ENCODE measurements at places on chromosomes 5 and 9. TPM values are rescaled to one million over a fixed set of nuclear protein-coding genes. Genes with fewer than 3 reads are reported as not detected.

GRCh38 chr5:110545716-110546115 is 180.8 kb downstream of the TMEM232 start:
- DNase-seq: no peak
- H3K27me3 ChIP-seq: no peaks in the 10 kb centered on the region
- H3K4me3 ChIP-seq: no peak overlapping the region
- no peak overlapping the region for H3K27ac ChIP-seq
- no peaks in the 10 kb centered on the region for H3K36me3 ChIP-seq
- no peaks in the 10 kb centered on the region for H3K4me1 ChIP-seq

DNA sequence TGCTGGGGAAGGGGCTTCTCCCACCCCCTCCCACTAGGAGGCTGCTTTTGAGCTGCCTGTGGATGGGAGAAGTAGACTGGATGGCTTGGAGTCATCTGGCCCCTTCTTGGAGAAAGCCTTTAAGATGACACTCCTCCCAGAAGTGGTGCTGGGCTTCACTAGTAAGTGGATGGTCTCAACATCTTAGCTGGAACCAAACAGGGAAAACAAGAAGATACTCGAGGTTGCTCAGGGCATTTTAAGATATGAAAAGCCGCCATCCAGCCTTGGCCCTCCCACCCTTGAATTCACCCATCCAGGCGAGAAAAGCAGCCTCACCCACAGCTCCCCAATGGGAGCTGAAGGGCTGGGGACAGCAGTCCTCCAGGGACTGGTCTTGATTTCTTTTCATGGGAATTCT is 7.8 kb upstream of the SMIM32 start:
- H3K27me3 ChIP-seq: peaks cover 6% of the 10 kb centered on the region
- no peaks in the 10 kb centered on the region for H3K36me3 ChIP-seq
- DNase-seq: no peak

GRCh38 chr9:124869986-124870560 is 8.1 kb downstream of the ARPC5L start:
- H3K27me3 ChIP-seq: no peaks in the 10 kb centered on the region
- peak overlapping the region; percentile 84 for H3K27ac ChIP-seq
- H3K4me3 ChIP-seq: peak overlapping the region; percentile 78
- H3K36me3 ChIP-seq: peaks cover 18% of the 10 kb centered on the region

- H3K36me3 ChIP-seq: no peaks in the 10 kb centered on the region
- H3K4me1 ChIP-seq: peaks cover 12% of the 10 kb centered on the region
- no peak for DNase-seq
Observed at GRCh38 chr9:115046199-115046598, 71.8 kb downstream of the TNC start.

GRCh38 chr5:174236070-174236469 is 190.6 kb downstream of the NSG2 start:
- no peak overlapping the region for H3K27ac ChIP-seq
- H3K27me3 ChIP-seq: no peaks in the 10 kb centered on the region
- H3K4me1 ChIP-seq: no peaks in the 10 kb centered on the region
- no peak overlapping the region for H3K4me3 ChIP-seq

DNA sequence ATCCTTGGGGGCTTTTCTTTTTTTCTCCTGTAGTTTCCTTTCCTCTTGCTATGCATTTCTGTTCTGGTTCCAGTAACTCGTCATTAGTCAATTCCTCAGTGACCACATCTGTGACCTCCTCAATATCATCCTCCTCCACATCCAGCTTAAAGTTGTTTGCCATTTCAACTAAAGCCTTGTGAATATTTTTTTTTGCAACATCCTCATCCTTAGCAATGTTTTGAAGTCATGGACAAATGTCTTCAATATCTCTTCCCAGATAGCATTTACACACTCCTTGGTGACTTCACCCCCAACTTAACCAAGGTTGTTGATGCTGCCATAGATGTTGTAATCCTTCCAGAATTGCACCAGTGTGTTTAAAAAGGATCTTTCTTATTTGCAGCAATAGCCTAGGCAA is 14.7 kb upstream of the ADRB2 start:
- H3K27me3 ChIP-seq: no peaks in the 10 kb centered on the region
- peak overlapping the region; percentile 15 for H3K27ac ChIP-seq
- peaks cover 49% of the 10 kb centered on the region for H3K4me1 ChIP-seq
- no peak for DNase-seq
- no peak overlapping the region for H3K4me3 ChIP-seq

DNA sequence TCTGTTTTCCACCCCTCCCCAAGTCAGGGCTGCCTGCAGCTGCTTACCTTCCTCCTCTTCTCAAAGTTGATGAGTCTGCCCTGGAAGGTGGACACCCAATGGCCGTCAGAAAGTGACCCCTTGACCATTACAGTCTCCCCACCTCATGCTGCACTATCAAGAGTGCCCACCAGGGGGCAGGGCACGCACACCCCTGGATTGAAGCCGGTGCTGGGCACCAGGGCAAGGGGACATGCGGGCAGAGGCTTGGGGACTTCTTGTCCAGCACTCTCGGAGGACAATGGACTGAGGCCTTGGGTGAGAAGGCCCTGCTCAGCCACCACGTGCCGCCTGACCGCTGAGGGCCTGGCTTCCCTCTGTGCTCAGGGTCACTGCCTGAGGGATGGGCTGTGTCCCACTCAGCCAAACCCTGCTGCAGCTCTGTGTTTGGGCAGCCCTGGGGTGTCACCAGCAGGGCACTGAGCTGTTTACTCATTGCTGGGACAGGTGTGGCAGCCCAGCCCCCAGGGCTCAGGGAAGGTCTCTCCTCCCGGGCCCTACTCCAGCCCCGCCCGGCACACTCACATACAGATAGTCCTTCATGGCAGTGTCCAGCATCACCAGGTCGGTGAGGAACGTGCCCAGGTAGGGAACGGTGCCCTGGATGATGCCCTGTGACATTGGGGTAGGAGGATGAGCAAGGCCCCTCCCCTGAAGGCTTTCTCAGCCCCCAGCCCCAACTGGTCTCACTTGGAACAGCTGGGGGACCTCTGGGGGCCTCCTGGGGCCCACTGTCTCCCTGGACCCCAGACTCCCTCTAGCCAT is 17.7 kb downstream of the RALGDS start:
- no peaks in the 10 kb centered on the region for H3K27me3 ChIP-seq
- peaks cover 95% of the 10 kb centered on the region for H3K36me3 ChIP-seq
- H3K27ac ChIP-seq: peak overlapping the region; percentile 37
- H3K4me1 ChIP-seq: no peaks in the 10 kb centered on the region
- DNase-seq: peak; percentile 92

DNA sequence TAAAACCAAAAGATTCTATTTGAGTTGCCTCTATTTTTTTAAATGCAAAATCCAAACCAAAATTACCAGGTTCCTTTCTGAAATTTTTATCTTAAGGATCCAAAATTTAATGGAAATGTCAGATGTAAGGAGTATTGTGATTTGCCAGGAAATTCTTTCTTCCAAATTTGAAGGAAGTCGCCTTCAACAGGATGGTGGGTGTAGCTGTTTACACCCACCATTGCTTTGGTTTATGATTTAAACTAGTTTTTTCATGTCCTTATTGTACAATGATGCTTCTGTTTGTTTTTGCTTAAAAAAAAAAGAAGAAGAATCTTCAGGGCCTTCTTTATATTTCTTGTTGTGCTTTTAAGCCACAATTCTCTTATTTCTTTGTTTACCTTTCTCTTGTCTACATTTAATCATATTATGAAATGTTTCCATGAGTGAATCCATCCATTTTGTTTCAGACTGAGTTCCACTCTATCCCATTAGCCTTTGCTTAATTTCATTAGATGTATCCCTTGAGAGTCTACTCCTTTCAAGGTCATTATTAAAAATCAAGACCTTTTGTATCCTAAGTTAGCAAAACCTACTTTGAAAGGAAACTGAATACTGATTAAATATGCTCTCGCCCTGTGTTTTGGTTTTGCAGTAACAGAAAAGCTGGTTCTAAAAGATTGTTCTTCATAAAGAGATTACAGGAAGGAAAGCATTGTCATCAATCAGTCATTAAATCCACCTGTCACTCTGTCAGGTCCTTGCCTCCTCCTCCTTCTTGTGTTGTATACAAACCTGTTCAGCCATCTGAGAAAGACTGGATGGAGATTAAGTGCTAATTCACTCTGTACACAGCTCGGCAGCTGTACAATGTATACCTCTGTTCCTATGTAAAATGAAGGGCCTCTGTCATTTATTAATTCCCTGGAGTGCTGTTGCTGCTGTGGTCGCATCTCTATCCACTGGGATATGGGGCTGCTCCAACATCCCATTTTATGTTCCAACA is 45.5 kb upstream of the SLC2A8 start:
- no peaks in the 10 kb centered on the region for H3K27me3 ChIP-seq
- DNase-seq: no peak
- H3K4me1 ChIP-seq: no peaks in the 10 kb centered on the region
- H3K4me3 ChIP-seq: no peak overlapping the region

DNA sequence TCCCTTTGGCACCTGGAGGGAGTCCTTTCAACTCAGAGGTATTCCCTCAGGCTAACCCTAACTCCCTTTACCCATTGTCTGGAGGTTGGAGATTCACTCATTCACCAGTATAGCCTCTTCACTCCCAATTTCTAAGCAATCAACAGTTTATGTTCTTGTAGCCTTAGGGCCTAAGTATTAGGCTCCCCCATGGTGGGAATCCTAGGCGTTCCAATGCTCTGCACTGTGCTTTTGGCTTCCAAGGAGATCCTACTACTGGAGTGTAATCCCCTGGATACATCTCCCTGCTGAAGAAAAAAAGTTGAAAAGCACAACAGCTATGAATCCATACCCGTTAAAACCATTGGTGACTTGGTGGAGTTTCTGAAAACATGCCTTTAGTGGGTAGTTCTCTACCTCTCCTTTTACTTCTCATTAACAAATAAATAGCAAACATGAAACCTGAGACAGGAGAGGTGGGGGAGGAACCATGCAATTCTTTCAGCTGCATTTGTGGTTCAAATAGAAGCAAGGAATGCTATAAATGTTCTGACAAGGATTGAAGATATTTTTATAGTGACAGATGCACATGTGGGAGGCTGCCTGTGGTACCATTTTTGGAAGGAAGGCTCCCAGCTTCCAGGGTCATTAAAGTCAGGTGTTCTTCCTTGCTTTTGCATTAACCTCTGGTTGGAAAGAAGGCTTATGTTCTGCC is 397.1 kb downstream of the DMAC1 start:
- H3K36me3 ChIP-seq: no peaks in the 10 kb centered on the region
- H3K27me3 ChIP-seq: no peaks in the 10 kb centered on the region
- DNase-seq: no peak
- no peaks in the 10 kb centered on the region for H3K4me1 ChIP-seq

DNA sequence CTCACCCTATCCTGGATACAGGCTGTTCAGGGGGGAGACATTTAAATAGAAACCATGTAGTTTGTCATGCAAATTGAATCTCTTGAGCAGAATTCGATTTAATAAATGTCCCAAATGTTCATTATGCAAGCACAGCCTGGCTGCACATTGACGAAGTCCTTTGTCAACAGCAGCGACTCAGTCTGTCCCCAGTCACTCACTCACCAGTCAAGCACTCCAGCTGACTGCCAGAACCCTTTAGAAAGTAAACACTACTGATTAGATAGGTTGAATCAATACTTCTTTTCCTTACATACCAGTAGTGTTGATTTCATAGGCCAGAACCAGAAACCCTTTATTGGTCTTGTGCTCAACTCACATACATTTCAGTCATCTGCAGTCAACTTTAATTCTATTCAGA is 27.5 kb downstream of the CDH6 start:
- no peaks in the 10 kb centered on the region for H3K36me3 ChIP-seq
- DNase-seq: no peak
- no peak overlapping the region for H3K27ac ChIP-seq
- H3K27me3 ChIP-seq: no peaks in the 10 kb centered on the region

DNA sequence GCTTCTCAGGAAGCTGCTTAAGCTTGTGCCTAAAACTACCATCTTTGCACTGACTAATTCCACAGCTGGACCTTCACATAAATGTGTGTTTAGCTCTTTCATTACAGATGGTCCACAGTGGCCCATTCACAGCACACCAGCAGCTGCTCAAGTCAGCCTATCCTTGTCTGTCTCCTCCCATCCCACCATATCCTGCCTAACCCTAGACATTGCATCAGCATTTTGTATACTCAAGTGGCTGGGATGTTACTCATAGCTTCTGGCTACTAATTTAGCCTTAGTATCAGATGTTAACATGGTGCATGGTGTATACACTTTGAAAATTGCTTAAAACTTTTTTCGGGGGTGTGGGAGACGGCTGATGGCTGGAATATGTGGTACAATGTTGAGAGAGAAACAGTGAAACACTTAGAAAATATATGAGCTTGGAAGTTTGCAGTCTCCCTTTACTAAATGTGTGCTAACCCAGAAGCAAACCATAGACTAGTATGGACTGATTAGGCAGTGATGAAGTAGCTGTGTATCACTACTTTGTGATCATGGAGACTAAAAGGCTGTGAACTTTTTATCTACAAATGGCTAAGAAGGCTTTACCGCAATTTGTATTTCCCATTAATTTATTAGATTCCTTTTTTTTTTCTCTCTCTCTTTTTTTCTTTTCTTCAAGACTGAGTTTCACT is 83.1 kb downstream of the JMY start:
- no peak for DNase-seq
- no peaks in the 10 kb centered on the region for H3K27me3 ChIP-seq
- H3K36me3 ChIP-seq: peaks cover 95% of the 10 kb centered on the region

DNA sequence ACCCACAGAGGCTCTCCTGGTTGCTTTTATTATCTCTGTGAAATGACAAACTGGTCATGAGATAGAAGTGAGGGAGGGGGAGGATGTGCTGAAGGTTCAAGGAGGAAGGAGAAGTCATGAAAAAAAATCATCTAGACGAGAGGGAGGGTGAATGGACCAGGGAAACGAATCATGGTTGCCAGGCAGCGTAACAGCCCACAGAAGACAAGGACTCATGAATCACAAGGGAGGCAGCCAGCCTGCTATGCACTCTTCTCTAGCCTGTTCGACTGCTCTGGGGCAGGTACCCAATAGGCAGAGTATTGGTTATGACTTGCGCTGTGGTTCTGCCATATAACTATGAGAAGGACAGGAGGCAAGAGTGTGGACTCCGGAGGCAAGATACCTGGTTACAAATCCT is 475.2 kb downstream of the CDK5RAP2 start:
- no peak overlapping the region for H3K27ac ChIP-seq
- no peak for DNase-seq
- no peak overlapping the region for H3K4me3 ChIP-seq
- no peaks in the 10 kb centered on the region for H3K27me3 ChIP-seq
- H3K4me1 ChIP-seq: no peaks in the 10 kb centered on the region
- no peaks in the 10 kb centered on the region for H3K36me3 ChIP-seq

- no peak overlapping the region for H3K4me3 ChIP-seq
- DNase-seq: no peak
- no peak overlapping the region for H3K27ac ChIP-seq
- no peaks in the 10 kb centered on the region for H3K36me3 ChIP-seq
Observed at GRCh38 chr5:76074487-76075065, 8.6 kb upstream of the SV2C start.

Gene LOX
- 8.2 TPM for total RNA-seq

Gene FPGS
- 77.3 TPM for total RNA-seq

Gene FOXD4L6
- total RNA-seq: not detected

Gene FCN2
- total RNA-seq: 4.1 TPM

Gene TTC23L
- 0.11 TPM for total RNA-seq

Gene INSL4
- total RNA-seq: not detected

Gene EIF4E1B
- not detected for total RNA-seq
